ENCODE measurements at places on chromosomes 3 and 15. TPM values are rescaled to one million over a fixed set of nuclear protein-coding genes. Genes with fewer than 3 reads are reported as not detected.

The SEC22A gene
- total RNA-seq: 50.9 TPM

The CYP1A1 gene
- not detected for total RNA-seq

The ATP10A gene
- total RNA-seq: 1.8 TPM

The GHSR gene
- total RNA-seq: not detected

The PIGZ gene
- total RNA-seq: 0.34 TPM

The HGD gene
- not detected for total RNA-seq

The ANKRD34C gene
- not detected for total RNA-seq

The CDHR4 gene
- total RNA-seq: not detected

The DISP2 gene
- 0.30 TPM for total RNA-seq

The ROPN1B gene
- total RNA-seq: not detected

The AADAC gene
- not detected for total RNA-seq

The PCOLCE2 gene
- 1.5 TPM for total RNA-seq

The FOXB1 gene
- total RNA-seq: not detected
